ENCODE measurements at places on chromosomes 4 and X.

DNA sequence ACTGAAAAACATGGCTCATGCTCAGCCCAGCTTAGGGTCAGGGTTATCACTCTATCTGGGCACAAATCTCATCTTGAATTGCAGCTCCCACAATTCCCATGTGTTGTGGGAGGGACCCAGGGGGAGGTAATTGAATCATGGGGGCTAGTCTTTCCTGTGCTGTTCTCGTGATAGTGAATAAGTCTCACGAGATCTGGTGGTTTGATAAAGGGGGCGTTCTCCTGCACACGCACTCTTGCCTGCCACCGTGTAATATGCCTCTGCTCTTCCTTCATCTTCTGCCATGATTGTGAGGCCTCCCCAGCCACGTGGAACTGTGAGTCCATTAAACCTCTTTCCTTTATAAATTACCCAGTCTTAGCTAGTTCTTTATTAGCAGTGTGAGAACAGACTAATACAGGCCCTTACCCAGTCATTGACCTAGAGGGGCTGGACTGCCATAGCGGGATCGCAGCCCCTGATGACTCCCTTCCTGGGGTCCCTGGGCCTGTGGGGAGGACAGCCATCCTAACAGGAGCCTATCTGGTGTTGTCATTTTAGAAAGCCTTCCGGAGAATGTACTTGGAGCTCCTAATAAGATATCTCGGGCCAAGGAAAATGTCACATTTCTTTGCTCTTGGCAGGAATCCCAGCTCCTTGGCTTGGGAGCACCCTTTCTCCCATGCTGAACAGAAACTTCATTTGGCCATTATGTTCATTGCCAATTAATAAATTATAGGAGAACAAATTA is 112.6 kb downstream of the PHKA2 start:
- no peak for DNase-seq

DNA sequence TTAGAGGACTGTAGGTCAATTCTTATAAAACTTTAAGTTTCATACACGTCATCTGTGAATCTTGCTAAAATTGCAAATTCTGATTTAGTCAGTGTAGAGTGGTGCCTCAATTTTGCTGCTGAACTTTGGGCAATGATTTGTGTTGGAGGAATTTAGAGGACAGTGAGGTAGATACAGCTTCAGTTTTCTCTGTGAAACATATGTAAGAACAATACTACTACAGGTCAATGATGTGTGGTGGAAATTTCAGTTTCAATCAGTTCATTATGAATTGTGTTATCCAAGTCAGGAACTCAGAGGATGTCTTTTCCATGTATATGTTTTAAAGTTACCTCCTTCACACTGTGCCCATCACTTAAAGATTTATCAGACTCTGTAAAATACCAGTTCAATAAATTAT is 1597.8 kb upstream of the PCDH10 start:
- DNase-seq = no peak

GRCh38 chrX:46913667-46914066 is 1.4 kb downstream of the JADE3 start:
- DNase-seq = no peak

GRCh38 chr4:169225812-169226211 is 44.9 kb downstream of the SH3RF1 start:
- no peak for DNase-seq

GRCh38 chr4:145066063-145066501 is 31.9 kb downstream of the ANAPC10 start:
- DNase-seq = no peak

- no peak for DNase-seq
These were observed 138.0 kb downstream of the PDGFRA start for GRCh38 chr4:54367059-54367458.

DNA sequence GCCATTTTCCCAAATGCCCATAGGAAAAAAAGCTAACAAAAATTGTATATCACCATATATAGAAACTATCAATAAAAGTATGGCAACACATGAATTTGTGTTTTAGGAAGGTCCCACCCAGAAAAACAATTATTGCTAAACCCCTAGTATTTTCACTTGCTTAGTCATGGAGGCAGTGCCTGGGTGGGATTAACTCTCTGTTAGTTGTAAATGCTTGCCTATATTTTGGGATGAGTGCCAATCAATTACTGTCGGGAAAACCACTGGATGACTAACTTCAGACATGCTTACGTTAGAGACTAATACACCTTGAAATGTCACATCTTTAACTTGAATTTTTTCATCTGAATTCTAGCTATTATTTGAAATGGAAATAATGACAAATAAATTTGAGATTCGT is 33.9 kb downstream of the TMPRSS11A start:
- DNase-seq = no peak

DNA sequence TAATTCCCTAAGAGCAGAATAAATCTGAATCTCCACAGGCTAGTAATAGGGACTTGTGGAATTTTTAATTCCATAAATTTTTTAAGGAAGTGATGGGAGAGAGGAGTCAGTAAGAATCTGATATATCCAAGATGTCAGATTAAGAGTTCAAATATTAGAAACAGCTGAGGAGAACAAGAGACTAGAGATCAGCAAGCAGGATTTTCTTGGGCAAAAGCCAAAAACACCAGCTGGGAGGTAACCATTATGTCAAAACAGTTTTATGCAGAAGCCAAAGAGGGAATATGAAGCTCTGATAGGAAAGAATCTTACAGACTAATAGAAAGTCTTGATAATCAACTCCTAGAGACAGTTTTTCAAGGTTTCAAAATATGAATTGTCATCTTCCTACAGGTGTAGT is 72.2 kb upstream of the RBPJ start:
- DNase-seq = no peak

DNA sequence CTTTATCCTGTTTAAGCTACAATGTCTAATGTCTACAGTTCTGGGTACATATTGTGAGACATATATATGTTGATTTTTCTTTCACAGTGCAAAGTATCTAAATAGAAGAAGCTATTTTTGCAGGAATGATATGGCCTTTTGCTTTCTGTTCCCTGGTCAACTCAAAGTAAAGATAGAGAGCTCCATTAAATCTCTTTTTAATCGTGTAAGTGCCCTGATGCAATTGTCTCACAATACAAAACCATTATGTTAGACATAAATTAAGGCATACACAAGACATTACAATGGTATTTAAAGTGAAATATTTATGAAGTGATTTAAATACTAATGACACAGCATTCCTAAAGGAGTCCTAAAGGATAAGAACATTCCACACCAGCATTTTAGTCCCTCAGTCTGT is 1559.7 kb upstream of the AGA start:
- DNase-seq = no peak

Data from activated T-helper 1 cell treated with anti-CD3 and anti-CD28 coated beads, Interleukin-2, amount 50 U/mL, for 16 hours (primary cell).